ENCODE measurements at places on chromosomes 13 and 19. TPM values are rescaled to one million over a fixed set of nuclear protein-coding genes. Genes with fewer than 3 reads are reported as not detected.

DNA sequence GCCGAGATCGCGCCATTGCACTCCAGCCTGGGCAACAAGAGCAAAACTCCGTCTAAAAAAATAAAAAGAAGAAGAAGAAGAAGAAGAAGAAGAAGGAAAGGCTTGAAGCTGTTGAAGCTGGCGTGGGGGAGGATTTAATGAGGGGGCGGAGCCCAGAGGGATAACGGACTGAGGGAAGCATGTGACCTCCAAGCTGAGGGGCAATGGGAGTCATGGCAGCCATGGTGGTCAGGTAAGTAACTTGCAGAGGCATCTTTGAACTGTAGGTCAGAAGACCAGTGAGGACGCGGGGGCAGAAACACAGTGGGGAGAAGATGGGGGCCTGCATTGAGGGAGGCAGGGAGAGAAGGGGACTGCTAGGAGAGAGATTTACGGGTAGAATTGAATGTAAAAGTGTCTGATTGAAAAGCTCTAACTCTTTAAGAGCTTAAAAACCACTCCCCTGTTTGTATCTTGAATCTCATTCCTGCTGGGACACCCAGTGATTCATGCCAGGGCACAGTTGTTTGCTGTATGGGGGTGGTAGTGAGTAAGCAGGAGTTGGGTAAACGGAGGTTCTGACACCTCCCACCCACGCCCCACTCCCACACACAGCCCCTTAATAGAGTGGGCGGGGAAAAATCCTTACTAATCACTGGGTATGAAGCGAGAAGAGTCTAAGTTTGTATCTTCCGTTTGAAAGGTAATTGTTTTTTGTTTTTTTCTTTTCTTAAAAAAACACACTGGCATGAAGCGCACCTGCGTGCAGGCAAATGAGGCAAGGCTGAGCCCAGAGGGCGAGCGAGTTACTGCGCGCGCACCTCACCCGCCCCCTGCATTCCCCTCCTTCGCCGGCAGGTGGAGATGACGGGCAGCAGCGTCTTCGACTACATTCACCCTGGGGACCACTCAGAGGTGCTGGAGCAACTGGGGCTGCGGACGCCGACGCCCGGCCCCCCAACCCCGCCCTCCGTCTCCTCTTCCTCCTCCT, 13.0 kb downstream of the TMEM160 start:
- ATAC-seq = peak; percentile 92

DNA sequence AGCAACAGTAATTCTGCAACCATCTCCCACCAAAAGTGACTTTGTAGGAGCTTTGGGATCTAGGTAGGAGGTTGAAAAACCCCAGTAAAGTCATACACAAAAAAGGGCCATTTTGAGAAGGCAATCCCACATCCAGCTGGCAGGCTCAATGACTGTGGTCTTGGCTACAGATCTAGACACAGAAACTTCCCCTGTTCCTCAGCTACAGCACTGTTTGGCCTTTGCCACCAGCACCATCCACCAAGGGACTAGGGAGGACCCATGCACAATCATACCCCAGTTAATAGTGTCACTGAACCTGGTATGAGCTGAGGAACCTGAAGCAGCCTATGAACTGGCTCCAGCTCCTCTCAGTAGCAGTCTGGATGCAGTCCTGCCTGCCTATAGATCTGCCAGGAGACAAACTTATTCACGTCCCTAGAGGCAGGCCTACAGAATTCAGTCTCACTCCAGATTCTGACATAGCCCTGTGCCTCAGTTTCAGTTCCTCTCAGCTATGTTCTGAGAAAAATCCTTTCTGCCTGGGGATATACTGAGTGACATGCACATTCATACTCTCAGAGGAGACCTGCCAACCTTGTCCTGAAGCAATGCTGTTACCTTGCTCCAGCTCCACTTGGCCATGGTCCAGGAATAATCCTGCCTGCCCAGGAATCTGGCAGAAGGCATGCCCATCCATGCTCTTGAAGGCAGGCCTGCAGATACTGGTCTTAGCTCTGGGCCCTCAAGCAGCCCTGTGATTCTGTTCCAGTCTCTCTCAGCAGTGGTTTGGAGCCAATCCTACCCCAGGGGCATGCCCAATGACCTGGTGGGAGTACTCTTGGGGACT, 2048.3 kb upstream of the PCDH20 start:
- no peak for ATAC-seq

DNA sequence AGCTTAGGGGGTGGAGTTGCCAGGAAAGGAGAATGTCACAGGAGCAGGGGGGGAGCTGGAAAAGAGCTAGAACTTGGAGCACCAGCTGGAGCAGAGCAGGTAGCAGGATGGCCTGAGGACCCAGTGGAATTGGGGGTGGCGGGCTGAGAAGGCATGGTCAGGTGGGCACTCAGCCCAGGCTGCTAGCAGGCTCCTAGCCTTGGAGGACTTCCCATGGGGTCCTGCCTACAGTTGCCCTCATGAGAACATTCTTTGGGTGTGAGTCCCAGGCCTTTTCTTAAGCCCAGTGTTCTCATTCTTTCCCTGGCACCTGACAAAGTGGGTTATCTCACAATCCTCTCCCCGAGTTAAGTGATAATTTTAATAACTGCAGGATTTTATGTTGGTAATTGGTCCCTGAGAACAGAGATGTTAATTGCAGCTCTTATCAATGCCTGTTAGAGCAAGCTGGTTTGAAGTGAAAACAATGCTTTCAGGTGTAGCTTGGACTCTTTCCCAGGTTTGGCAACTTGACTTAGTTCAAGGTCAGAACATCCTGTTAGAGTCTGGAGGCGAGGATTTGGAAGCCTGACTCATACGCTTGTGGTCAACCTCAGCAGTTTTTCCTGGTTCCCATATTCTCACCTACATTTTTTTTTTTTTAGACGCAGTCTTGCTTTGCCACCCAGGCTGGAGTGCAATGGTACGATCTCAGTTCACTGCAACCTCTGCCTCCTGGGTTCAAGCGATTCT, 18.1 kb upstream of the OLFM4 start:
- no peak for ATAC-seq

- ATAC-seq = no peak
These were observed 8.6 kb downstream of the SPHK2 start for GRCh38 chr19:48627865-48628314.

DNA sequence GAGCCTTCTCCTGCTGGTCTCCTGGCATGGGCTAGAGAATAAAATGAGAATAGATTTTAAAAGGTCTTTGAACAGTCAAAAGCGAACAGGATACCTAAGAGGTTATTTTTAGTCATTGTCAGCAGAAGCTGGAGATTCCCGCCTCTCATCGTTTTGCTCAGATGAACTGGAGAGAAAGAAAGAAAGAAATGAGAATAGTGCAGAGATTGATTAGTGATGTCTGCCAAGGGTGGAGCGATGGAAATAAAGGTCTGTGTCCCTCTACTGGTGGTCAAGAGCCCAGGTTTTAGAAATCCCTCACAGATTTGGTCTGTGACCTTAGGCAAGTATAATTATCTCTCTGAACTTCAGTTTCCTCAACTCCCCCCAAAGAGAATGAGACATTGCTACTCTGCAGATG, 5.3 kb downstream of the NCAN start:
- no peak for ATAC-seq

- ATAC-seq = no peak
These were observed 137.4 kb downstream of the VWA8 start for GRCh38 chr13:41823476-41823875.

- no peak for ATAC-seq
These were observed 329.9 kb downstream of the FOXO1 start for GRCh38 chr13:40336228-40337221.

- no peak for ATAC-seq
These were observed 95.0 kb downstream of the RNF17 start for GRCh38 chr13:24858953-24859352.

DNA sequence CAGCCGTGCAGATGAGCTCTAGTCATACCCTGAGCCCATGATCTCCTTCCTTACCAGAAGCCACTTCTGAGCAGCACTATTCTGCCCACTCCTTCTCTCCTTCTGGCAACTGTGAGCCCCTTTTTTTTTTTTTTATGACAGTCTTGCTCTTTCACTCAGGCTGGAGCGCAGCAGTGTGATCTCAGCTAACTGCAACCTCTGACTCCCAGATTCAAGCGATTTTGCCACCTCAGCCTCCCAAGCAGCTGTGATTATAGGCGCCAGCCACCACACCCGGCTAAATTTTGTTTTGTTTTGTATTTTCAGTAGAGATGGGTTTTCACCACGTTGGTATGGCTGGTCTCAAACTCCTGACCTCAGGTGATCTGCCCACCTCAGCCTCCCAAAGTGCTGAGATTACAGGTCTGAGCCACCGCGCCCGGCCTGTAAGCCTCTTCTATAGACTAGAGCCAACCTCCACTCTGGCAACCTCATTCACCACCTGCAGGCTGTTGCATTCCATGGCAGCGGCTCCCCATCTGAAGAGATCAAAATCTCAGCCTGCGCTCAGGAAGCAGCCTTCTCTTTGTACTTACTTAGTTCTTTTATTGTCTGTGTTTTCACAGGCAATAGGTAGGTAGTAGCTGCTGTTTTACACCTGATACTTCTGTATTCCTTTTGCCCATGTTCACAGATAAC, 34.8 kb upstream of the NDFIP2 start:
- ATAC-seq = no peak

DNA sequence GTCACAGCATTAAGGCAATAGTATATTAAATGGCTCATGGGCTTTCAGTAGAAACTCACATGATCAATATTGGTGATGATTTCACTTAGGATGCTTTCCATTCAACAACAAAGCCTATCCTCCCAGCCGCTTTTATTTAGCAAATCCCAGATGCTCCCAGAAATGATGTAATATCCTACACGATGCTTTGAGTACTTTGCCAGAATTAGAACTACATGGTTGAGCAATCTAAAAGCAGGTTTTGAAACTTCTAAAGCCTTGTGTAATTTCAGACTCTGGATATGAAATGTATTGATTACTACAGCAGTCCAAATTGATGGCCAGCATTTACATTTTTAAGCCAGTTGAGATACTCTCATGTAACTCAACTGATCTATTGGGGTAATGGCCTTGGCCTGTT, 13.6 kb downstream of the DLEU7 start:
- ATAC-seq = peak; percentile 31

DNA sequence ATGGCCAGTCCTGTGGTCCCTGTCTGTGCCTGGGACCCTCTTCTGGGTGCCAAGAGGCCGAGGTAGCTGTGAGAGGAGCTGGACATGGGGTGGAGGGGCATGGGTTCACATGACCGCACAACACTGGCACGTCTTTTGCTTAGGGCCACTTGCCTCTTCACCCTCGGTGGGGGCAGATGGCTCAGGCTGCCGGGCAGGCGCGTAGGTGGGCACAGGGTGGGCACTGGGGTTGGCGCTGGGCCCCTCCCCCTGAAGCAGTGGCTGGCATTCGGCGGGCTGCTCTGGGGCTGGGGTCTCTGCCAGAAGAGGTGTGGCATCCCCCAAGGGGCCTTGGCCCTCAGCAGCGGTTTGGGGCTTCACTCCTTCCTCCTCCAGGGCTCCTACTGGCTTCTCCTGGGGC, 8.4 kb downstream of the PALM3 start:
- no peak for ATAC-seq

The PRR12 gene
- 9.3 TPM for total RNA-seq

The CYP4F12 gene
- total RNA-seq = 14.1 TPM

The LRG1 gene
- total RNA-seq = not detected

The CBY2 gene
- not detected for total RNA-seq

Data from gastroesophageal sphincter (tissue), 4 donors.